ENCODE measurements at places on chromosomes 3 and 15. TPM values are rescaled to one million over a fixed set of nuclear protein-coding genes. Genes with fewer than 3 reads are reported as not detected.
A peak's percentile ranks its signal among the peaks of the same experiment; 100 is the strongest.

Gene GP9
- not detected for total RNA-seq

Gene CYP1A1
- not detected for total RNA-seq

Gene ALG1L2
- 0.46 TPM for total RNA-seq

Gene CCDC54
- total RNA-seq: not detected

Gene SGO1
- 22.7 TPM for total RNA-seq

- peak; percentile 85 for DNase-seq
These were observed 401.2 kb upstream of the NR2F2 start for GRCh38 chr15:95929232-95929846.

GRCh38 chr3:72446218-72447058, 401.8 kb downstream of the SHQ1 start:
- peak; percentile 38 for DNase-seq

GRCh38 chr15:65363766-65364165, 14.0 kb downstream of the IGDCC3 start:
- peak; percentile 29 for DNase-seq

DNA sequence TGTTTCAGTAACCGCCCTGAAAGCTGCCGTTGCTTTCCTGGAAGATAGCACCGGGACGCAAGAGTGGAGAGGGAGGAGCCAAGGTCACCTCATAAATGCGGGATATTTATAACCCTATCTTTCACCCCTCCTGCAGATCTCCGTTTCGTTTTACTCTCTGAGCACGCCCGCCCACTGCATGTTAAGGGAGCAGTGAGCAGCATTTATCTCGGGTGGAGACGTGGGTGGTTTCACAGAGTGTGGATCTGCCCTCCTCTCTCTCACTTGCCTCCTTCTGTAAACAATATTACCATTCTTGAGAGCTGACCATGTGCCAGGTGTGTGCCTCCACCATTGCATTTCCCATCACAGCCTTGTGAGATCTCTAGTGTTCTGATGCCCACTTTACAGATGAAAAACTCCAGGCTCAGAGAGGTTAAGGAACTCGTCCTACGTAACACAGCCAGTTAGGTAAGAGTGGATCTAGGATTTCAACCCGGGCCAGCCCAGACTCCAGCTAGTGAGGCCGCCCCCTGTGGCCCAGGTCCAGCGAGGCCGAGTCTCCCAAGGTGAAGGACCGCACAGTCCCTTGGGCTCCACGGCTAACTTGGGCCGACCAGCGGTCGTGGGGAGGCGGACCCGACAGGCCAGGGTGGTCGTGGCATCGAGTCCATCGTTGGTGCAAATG, 16.9 kb upstream of the SEMA4B start:
- DNase-seq: no peak

DNA sequence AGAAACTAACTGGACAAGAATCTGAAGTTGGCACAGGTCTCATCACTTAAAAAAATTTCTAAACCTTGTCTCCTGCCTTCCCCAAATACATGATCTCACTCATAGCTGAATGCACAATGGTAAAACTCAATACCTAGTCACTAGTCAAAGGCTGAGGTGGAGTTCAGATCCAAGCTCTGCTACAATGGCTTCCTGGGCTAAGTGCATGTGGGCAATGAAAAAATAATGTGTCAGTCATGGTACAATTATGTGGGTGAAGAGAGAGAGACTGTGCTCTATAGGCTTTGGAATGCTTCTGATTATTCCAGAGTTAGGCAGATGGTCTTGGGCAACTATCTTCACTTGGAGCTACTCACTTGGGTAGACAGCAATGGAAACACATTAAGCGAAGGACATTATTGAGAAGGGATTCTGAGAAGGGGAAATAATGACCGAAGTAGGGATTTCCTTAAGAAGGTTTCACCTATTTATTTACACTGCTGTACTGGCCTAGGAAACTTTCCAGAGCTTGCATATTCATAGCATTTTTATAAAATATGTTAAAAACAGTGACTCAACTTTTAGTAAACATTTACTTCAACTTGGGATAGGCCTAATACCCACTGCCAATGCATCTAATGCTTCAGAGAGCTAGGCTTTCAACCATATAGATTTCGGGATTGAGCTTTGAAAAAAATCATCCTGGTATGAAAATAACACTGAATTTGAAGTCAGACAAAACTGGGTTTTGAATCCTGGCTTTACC, 58.7 kb upstream of the PLXND1 start:
- no peak for DNase-seq

- DNase-seq: no peak
These were observed 137.0 kb downstream of the EPHB1 start for GRCh38 chr3:134932035-134932434.

GRCh38 chr15:76376029-76376428, 39.5 kb downstream of the ISL2 start:
- DNase-seq: no peak

- no peak for DNase-seq
These were observed 48.4 kb upstream of the TUSC7 start for GRCh38 chr3:116661196-116661595.

GRCh38 chr15:85128621-85129020, 147.0 kb downstream of the PDE8A start:
- no peak for DNase-seq

- DNase-seq: no peak
These were observed 22.9 kb upstream of the CHRNA7 start for GRCh38 chr15:32007355-32007960.

GRCh38 chr15:35606450-35606779, 60.5 kb upstream of the DPH6 start:
- no peak for DNase-seq

- no peak for DNase-seq
These were observed 94.1 kb upstream of the FGF7 start for GRCh38 chr15:49328941-49329340.

Data from SJCRH30 (cell line).